Eye (tissue), 1 donor: ENCODE measurements at places on chromosomes 7 and 10.

- DNase-seq = no peak
Observed at GRCh38 chr7:22667562-22668239, 59.3 kb upstream of the IL6 start.

DNA sequence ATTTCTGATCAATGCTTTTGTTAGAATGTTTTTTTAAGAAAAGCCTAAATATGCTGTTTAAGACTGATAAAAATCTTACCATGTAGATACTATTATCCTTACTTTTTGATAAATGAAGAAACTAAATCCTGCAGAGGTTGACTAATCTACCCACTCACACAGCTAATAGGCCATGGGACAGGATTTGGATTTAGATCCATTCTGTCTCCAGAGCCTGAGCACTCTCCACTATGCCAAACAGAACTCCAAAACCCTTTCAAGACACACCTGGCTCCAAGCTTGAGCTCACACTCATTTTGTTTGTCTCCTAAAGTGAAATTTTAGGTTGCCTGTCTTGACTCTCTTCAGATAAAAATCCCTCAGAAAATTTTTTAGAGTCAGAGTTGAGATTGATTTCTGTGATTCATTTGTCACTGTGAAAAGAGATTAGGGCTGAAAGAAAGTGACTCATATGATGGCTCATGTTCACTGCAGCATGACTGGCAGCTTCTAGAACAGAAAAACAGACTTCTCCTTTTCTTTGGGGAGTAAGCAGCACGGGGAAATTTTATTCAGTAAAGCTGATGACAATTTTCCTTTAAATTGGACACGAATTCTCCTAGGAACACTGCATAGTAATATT is 132.3 kb upstream of the POT1 start:
- DNase-seq = peak; percentile 10

DNA sequence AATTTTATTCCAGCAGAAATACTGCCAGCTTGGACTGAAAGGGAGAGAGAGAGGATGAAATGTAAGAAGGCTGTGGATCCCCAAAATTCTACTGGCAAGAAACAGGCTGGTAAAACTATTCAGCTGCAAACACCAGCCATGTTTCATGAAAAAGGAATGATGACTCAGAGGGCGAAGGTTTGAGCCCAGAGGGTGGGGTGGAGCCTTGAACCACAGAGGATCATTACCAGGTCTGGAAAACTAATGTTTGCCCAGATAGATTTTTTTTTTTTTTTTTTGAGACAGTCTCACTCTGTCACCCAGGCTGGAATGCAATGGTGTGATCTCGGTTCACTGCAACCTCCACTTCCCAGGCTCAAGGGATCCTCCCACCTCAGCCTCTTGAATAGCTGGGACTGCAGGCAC is 41.7 kb upstream of the NRF1 start:
- no peak for DNase-seq

GRCh38 chr7:156151078-156151477 is 338.8 kb upstream of the SHH start:
- DNase-seq = no peak

- DNase-seq = no peak
Observed at GRCh38 chr10:63553473-63553872, 32.3 kb downstream of the REEP3 start.

DNA sequence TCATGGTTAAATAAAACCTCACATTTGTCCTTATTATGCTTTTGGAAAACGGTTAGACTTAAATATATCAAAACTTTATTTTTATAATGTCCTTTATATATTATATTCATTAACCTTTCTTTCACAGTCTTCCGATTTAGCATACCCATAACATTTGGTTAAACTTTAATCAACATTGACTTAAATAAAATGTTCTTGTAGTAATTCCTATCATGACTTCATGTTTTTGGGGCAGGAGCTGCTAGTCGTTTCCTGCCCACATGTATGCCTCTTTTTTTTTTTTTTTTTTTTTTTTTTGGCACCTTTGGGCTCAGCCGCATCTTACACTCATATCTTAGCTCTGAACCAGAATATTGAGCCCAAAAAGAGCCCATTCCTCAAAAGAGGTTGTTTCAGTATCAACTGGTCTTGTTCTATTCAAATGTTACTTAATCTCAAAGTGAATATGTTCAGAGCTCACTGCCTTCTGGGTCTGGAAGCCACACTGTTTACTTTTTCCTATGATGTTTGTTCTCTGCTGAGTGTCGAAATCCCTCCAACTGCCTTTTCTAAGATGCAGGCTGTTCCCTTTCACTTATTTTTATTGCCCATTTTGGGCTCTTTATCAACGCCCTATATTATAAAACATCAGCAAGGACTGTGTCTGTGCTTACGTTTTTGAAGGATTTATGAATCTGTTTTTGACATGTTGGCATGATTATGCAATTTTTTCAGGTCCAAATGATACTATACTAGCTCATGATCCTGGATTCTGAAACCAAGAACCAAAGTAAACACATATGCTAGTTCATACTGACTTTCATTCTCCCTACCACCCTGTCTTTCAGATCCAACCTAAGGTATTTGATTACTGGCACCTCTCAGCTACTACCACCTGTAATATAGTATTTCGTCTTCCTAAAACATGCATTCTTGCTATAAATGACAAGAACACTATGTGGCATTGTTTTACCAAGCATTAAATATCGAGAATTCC is 914.4 kb downstream of the PCDH15 start:
- no peak for DNase-seq
